Activated CD4-positive, alpha-beta T cell treated with anti-CD3 and anti-CD28 coated beads, Interleukin-2, amount 10 ng/mL, durations not matched to agents 24 days and 14 days (primary cell): ENCODE measurements at places on chromosomes 1 and 21. TPM values are rescaled to one million over a fixed set of nuclear protein-coding genes. Genes with fewer than 3 reads are reported as not detected.
A peak's percentile ranks its signal among the peaks of the same experiment; 100 is the strongest.

ZNHIT6 gene
- 24.7 and 26.0 TPM in 2 replicates for total RNA-seq

TPM3 gene
- total RNA-seq: 633 and 635 TPM in 2 replicates

GBP2 gene
- total RNA-seq: 168 and 169 TPM in 2 replicates

RGS8 gene
- total RNA-seq: not detected in 2 replicates

DNA sequence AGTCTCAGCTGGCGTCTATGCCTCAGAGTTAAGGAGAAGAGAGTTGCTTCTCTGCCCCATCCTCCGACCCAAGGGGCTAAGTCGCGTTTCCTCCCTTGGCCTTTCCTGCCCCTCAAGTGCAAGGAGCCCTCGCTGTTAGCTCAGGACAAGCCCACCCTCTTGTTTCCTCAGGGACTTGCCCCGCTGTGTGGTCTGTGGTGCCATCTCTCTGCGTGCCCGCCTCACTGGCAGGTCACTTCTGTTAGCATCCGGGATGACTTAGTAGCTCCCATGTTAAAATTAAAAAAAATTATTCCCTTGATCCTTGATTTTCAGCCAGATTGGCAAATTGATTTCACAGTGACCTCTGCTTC, 96.5 kb downstream of the PCBP3 start:
- H3K27ac ChIP-seq: no peak overlapping the region
- H3K27me3 ChIP-seq: no peaks in the 10 kb centered on the region
- H3K4me3 ChIP-seq: no peak overlapping the region
- H3K4me1 ChIP-seq: peaks cover 8% of the 10 kb centered on the region
- no peak for DNase-seq

- H3K27ac ChIP-seq: no peak overlapping the region
- no peaks in the 10 kb centered on the region for H3K27me3 ChIP-seq
- no peak for DNase-seq
- H3K4me1 ChIP-seq: peaks cover 26% of the 10 kb centered on the region
- H3K36me3 ChIP-seq: no peaks in the 10 kb centered on the region
Observed at GRCh38 chr21:35395728-35396127, 346.6 kb upstream of the RUNX1 start.

GRCh38 chr1:153526132-153526543, 9.7 kb downstream of the S100A6 start:
- H3K27me3 ChIP-seq: no peaks in the 10 kb centered on the region
- H3K27ac ChIP-seq: no peak overlapping the region
- no peak overlapping the region for H3K4me3 ChIP-seq
- H3K4me1 ChIP-seq: peaks cover 9% of the 10 kb centered on the region
- peaks cover 2% of the 10 kb centered on the region for H3K36me3 ChIP-seq
- DNase-seq: no peak

- H3K27ac ChIP-seq: peak overlapping the region; percentile 93
- no peaks in the 10 kb centered on the region for H3K27me3 ChIP-seq
- H3K4me3 ChIP-seq: peak overlapping the region; percentile 75
- peaks cover 10% of the 10 kb centered on the region for H3K36me3 ChIP-seq
Observed at GRCh38 chr1:244322791-244323521, 128.8 kb downstream of the ADSS2 start.

DNA sequence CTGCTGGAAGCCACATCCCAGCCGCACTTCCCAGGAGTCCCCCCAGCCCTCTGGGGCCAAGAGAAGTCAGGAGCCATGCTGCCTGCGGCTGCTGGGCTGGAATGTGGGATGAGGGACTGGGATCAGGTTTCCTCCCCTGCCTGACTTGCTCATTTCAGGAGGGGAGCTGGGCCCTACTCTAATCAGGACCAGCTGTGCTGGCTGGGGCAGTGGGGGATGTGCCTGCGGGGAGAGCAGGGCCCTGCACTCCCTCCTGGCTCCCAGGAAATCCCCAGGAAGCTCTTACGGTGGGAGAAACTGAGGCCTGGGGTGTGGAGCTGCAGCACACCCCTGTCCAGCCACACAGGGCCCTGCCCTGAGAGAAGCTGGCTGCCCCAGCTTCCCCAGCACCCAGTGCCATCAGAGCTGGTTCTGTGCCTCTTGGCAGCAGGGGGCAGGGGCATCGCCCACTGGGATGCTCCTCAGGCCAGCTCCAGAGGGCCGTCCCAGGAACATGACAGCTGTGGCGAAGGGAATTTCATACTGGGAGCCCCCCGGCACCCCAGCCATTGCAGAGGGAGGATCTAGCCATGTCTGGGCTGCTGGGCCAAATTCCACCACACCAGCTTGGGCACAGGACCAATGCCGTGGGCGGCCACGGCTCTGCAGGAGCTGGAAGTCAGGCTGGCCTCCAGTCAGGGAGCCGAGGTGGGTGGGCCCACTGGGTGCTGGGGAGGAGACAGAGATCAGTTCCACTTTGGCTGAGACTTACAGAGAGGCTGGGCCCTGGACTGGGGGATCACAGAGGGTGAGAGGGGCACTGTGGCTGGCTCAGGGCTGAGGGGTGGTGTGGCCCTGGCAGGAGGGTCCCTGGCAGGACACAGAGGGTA, 21.3 kb upstream of the PRSS38 start:
- no peak for DNase-seq
- H3K27ac ChIP-seq: no peak overlapping the region
- H3K4me1 ChIP-seq: peaks cover 2% of the 10 kb centered on the region
- H3K36me3 ChIP-seq: no peaks in the 10 kb centered on the region
- no peak overlapping the region for H3K4me3 ChIP-seq

- H3K27me3 ChIP-seq: peaks cover 31% of the 10 kb centered on the region
- no peaks in the 10 kb centered on the region for H3K4me1 ChIP-seq
Observed at GRCh38 chr1:84736445-84736844, 46.2 kb upstream of the SSX2IP start.

- H3K27ac ChIP-seq: no peak overlapping the region
- peaks cover 18% of the 10 kb centered on the region for H3K27me3 ChIP-seq
- no peaks in the 10 kb centered on the region for H3K4me1 ChIP-seq
- H3K36me3 ChIP-seq: no peaks in the 10 kb centered on the region
Observed at GRCh38 chr1:20068722-20069121, 1.3 kb upstream of the PLA2G5 start.

- H3K4me3 ChIP-seq: no peak overlapping the region
- no peaks in the 10 kb centered on the region for H3K4me1 ChIP-seq
- no peaks in the 10 kb centered on the region for H3K27me3 ChIP-seq
- no peak for DNase-seq
- no peak overlapping the region for H3K27ac ChIP-seq
- H3K36me3 ChIP-seq: no peaks in the 10 kb centered on the region
Observed at GRCh38 chr1:3522112-3522511, 67.6 kb downstream of the ARHGEF16 start.

- H3K36me3 ChIP-seq: no peaks in the 10 kb centered on the region
- H3K4me3 ChIP-seq: no peak overlapping the region
- H3K27ac ChIP-seq: no peak overlapping the region
- peaks cover 27% of the 10 kb centered on the region for H3K4me1 ChIP-seq
- H3K27me3 ChIP-seq: no peaks in the 10 kb centered on the region
Observed at GRCh38 chr1:44261962-44262361, 48.7 kb downstream of the DMAP1 start.

DNA sequence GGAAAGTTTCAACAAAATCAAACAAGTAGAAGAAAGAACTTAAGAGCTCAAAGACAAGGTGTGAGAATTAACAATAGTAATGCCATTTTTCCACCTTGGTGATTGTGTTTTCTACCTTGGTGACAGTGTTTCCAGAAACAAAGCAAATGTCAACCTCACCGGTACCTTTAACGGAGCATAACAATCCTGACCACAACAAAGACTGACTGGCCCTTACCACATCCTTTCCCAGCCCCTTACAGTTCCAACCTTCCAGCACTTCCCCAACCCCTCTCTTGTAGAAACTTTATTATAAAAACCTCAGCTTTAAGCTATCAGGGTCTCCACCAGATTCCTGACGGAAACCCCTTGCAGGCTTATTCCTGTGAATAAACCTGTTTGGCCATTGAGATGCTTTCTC, 16.7 kb downstream of the STYXL2 start:
- no peak overlapping the region for H3K27ac ChIP-seq
- H3K4me3 ChIP-seq: no peak overlapping the region
- DNase-seq: peak; percentile 84

DNA sequence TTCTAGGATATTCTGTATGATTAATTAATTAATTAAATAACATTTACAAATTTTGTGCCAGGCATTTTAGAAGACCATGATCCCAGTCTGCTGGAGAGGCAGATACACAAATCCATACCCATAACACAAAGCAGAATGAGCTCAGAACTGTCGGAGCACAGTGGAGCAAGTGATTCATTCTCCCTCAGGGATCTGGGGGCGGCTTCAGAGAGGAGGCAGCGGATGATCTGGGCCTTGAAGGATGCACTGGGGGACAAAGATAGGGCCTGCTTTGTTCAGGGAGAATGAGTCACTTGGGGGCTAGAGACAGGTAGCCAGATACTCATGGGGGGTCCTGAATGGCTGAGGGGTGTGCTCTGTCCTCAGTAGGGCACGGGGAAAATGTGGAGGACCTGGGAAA, 50.9 kb upstream of the TRABD2B start:
- no peak overlapping the region for H3K27ac ChIP-seq
- H3K27me3 ChIP-seq: peaks cover 2% of the 10 kb centered on the region
- no peak for DNase-seq
- H3K36me3 ChIP-seq: no peaks in the 10 kb centered on the region
- no peaks in the 10 kb centered on the region for H3K4me1 ChIP-seq

DNA sequence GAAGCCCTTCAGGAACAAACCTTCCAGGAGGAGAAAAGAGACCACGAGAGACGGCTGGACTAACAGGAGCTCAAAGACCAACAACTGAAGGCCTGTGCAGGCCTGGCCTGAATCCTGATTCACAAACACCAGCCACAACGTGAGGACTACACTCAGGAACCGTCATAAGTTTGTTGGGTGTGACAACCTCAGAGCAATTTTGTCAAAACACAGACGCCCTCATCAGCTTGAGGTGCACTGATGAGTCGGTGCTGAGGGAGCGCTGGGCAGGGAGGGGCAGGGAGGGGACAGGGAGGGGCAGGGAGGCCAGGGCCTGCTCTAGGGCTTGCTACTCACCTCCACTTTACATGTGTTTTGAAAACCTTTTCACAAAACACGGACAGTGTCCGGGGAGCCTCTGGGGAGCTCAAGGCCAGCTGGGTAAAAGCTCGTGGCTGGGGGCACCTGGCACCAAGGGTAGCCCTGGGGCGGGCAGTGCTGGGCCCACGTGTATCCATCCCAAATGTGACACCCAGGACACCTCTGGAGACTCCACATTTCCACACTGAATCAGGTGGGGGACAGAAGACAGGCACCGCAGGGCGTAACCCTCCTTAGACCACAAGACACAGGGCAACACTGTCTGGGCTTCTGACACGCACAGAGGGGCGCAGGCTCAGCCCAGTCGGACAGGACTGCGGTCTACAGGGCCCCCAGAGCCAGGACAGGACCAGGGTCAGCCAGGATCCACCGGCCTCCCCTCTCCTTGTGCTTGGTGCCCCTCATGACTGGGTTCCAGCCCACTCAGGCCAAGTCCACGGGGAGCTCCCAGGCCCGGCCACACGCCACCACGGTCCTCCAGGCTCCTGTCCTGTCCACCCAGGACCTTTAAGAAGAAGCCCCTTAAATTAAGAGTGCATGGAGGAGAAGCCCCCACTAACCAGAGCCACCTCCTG, 16.5 kb downstream of the LSS start:
- no peak for DNase-seq
- peaks cover 11% of the 10 kb centered on the region for H3K36me3 ChIP-seq
- peaks cover 2% of the 10 kb centered on the region for H3K4me1 ChIP-seq
- H3K27ac ChIP-seq: no peak overlapping the region
- no peak overlapping the region for H3K4me3 ChIP-seq

DNA sequence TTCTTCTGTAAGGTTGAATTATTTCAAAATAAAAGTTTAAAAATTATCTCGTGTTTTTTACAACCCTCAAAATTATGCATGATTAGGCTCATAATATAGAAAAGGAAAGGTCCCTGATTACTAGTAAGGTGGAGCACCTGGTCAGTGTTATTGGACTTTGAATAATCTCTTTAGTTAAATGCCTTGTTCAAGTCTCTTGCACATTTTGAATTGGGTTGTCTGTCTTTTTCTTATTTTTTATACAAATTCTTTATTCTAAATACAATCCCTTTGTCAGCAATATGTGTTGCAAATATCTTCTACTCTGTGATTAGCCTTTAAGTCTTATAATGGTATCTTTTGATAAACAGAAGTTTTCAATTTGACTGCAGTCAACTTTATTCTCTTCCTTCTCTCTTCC, 100.7 kb upstream of the TNFSF4 start:
- DNase-seq: no peak
- H3K4me1 ChIP-seq: no peaks in the 10 kb centered on the region
- peaks cover 9% of the 10 kb centered on the region for H3K27me3 ChIP-seq
- H3K27ac ChIP-seq: no peak overlapping the region

- DNase-seq: no peak
- peaks cover 23% of the 10 kb centered on the region for H3K36me3 ChIP-seq
- H3K27me3 ChIP-seq: no peaks in the 10 kb centered on the region
- H3K4me3 ChIP-seq: no peak within 1 kb of the TSS
- H3K4me1 ChIP-seq: peaks cover 8% of the 10 kb centered on the region
Observed at GRCh38 chr1:222736972-222737371, at the start of gene FAM177B. Gene FAM177B, plus strand, starts transcription at chr1:222737202. Its CDS starts 9,344 bp downstream, at chr1:222746546.

GRCh38 chr1:153976819-153977249, 640 bp downstream of the JTB start:
- H3K27me3 ChIP-seq: no peaks in the 10 kb centered on the region
- H3K36me3 ChIP-seq: peaks cover 47% of the 10 kb centered on the region
- peaks cover 44% of the 10 kb centered on the region for H3K4me1 ChIP-seq
- no peak for DNase-seq
- peak overlapping the region; percentile 99 for H3K4me3 ChIP-seq

- no peak for DNase-seq
- no peak overlapping the region for H3K4me3 ChIP-seq
- H3K27ac ChIP-seq: no peak overlapping the region
- no peaks in the 10 kb centered on the region for H3K27me3 ChIP-seq
Observed at GRCh38 chr21:28069450-28069923, 923.2 kb downstream of the LTN1 start.

- H3K4me1 ChIP-seq: peaks cover 10% of the 10 kb centered on the region
- H3K27me3 ChIP-seq: peaks cover 2% of the 10 kb centered on the region
- H3K36me3 ChIP-seq: no peaks in the 10 kb centered on the region
- no peak for DNase-seq
- no peak overlapping the region for H3K4me3 ChIP-seq
Observed at GRCh38 chr1:43509007-43509739, 21.5 kb upstream of the PTPRF start.

GRCh38 chr1:176801514-176802020, 338.6 kb downstream of the PAPPA2 start:
- no peaks in the 10 kb centered on the region for H3K27me3 ChIP-seq
- no peak overlapping the region for H3K4me3 ChIP-seq
- no peak for DNase-seq

DNA sequence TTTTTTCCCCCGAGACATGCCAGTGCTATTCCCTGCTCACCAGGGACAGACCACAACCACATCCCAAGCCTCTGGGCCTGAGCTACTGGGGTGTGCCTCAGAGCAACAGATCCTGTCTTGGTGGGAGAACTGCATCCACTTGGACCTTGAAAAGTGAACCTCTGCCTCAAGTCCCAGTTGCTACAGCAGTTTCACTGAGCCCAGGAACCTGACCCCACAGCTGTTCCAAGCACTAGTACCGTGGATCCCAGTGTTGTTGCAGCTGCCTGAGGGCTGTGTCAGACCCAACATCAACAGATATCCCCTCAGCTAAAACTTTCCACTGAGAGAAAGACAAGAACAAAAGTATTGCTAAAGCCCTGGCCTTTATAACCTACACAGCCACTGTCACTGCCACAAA, 373.0 kb downstream of the PLPP3 start:
- no peaks in the 10 kb centered on the region for H3K36me3 ChIP-seq
- no peaks in the 10 kb centered on the region for H3K27me3 ChIP-seq
- no peak for DNase-seq
- no peak overlapping the region for H3K4me3 ChIP-seq
- no peak overlapping the region for H3K27ac ChIP-seq
- no peaks in the 10 kb centered on the region for H3K4me1 ChIP-seq

GRCh38 chr1:236508593-236509027, 15.2 kb upstream of the LGALS8 start:
- H3K27me3 ChIP-seq: peaks cover 14% of the 10 kb centered on the region
- no peak for DNase-seq
- peaks cover 13% of the 10 kb centered on the region for H3K4me1 ChIP-seq
- H3K4me3 ChIP-seq: no peak overlapping the region
